H4 (cell line): ENCODE measurements at places on chromosomes 6 and 20. TPM values are rescaled to one million over a fixed set of nuclear protein-coding genes. Genes with fewer than 3 reads are reported as not detected.

The SRSF12 gene
- not detected in 2 replicates for total RNA-seq

The OR5V1 gene
- not detected in 2 replicates for total RNA-seq

The WFDC10B gene
- not detected in 2 replicates for total RNA-seq

The SF3B5 gene
- 108 and 155 TPM in 2 replicates for total RNA-seq

The ISM1 gene
- total RNA-seq: 0.35 and 0.47 TPM in 2 replicates

The C6orf15 gene
- not detected in 2 replicates for total RNA-seq

The RPP21 gene
- total RNA-seq: 48.2 and 71.3 TPM in 2 replicates

The OR12D1 gene
- total RNA-seq: not detected in 2 replicates

The BTN1A1 gene
- total RNA-seq: not detected in 2 replicates

The PPDPF gene
- total RNA-seq: 93.2 and 126 TPM in 2 replicates

The SNRPB2 gene
- total RNA-seq: 129 and 143 TPM in 2 replicates

The GLP1R gene
- total RNA-seq: not detected in 2 replicates

The UBR2 gene
- 14.9 and 16.3 TPM in 2 replicates for total RNA-seq

The LAMA5 gene
- total RNA-seq: 4.4 and 4.5 TPM in 2 replicates

The POLR1C gene
- total RNA-seq: 63.8 and 77.5 TPM in 2 replicates

The HLA-DQA2 gene
- not detected in 2 replicates for total RNA-seq

The SPATA2 gene
- 3.2 and 3.3 TPM in 2 replicates for total RNA-seq

The RPN2 gene
- total RNA-seq: 380 and 405 TPM in 2 replicates

The GNRH2 gene
- total RNA-seq: not detected in 2 replicates

The ZSCAN23 gene
- 0.64 and 2.4 TPM in 2 replicates for total RNA-seq

The BPIFA2 gene
- not detected in 2 replicates for total RNA-seq

The SLC22A1 gene
- not detected in 2 replicates for total RNA-seq

The PCSK2 gene
- 1.6 TPM in 1 of 2 replicates, not detected in the other for total RNA-seq

The SHLD1 gene
- 4.3 and 6.3 TPM in 2 replicates for total RNA-seq

The BHLHE23 gene
- total RNA-seq: not detected in 2 replicates

The ADGRB3 gene
- total RNA-seq: 0.79 and 1.1 TPM in 2 replicates

The FGD2 gene
- total RNA-seq: not detected in 2 replicates

The TRIM31 gene
- total RNA-seq: 0.12 TPM in 1 of 2 replicates, not detected in the other

The PLEKHG1 gene
- 2.4 and 6.3 TPM in 2 replicates for total RNA-seq

The IDH3B gene
- total RNA-seq: 117 and 138 TPM in 2 replicates

The NR2E1 gene
- total RNA-seq: 0.39 and 0.51 TPM in 2 replicates

The LY6G6D gene
- not detected in 2 replicates for total RNA-seq

The VWA7 gene
- 0.37 and 2.2 TPM in 2 replicates for total RNA-seq

The TGM2 gene
- 7.0 and 7.1 TPM in 2 replicates for total RNA-seq

The RIMS1 gene
- total RNA-seq: 4.4 and 6.7 TPM in 2 replicates

The PCMTD2 gene
- total RNA-seq: 23.7 and 25.5 TPM in 2 replicates

The SGK2 gene
- total RNA-seq: 0.23 TPM in 1 of 2 replicates, not detected in the other

The RAD21L1 gene
- 0.12 TPM in 1 of 2 replicates, not detected in the other for total RNA-seq

The OPRM1 gene
- total RNA-seq: not detected in 2 replicates

The TRIM10 gene
- total RNA-seq: not detected in 2 replicates

The RRBP1 gene
- total RNA-seq: 48.6 and 61.6 TPM in 2 replicates

The ZCCHC3 gene
- 7.6 and 8.2 TPM in 2 replicates for total RNA-seq

The PROCR gene
- 112 and 120 TPM in 2 replicates for total RNA-seq

The POU5F1 gene
- not detected in 2 replicates for total RNA-seq

The CYP39A1 gene
- total RNA-seq: 6.6 and 23.3 TPM in 2 replicates

The NMBR gene
- not detected in 2 replicates for total RNA-seq

The DZANK1 gene
- 0.66 and 0.80 TPM in 2 replicates for total RNA-seq

The FAM83C gene
- not detected in 2 replicates for total RNA-seq

The SLC13A3 gene
- 0.12 TPM in 1 of 2 replicates, not detected in the other for total RNA-seq

The CBFA2T2 gene
- total RNA-seq: 3.6 and 4.7 TPM in 2 replicates

The CSTF1 gene
- 60.8 and 69.9 TPM in 2 replicates for total RNA-seq

The EMILIN3 gene
- not detected in 2 replicates for total RNA-seq
